CD4-positive, alpha-beta T cell treated with Interleukin-6 at 100 ng/mL for 8 hours (primary cell): ENCODE measurements at places on chromosomes 12 and 14.

- DNase-seq = no peak
Observed at GRCh38 chr12:132493482-132494178, 3.7 kb downstream of the FBRSL1 start.

GRCh38 chr12:124006846-124007713, 34.1 kb downstream of the ZNF664 start:
- DNase-seq = no peak

DNA sequence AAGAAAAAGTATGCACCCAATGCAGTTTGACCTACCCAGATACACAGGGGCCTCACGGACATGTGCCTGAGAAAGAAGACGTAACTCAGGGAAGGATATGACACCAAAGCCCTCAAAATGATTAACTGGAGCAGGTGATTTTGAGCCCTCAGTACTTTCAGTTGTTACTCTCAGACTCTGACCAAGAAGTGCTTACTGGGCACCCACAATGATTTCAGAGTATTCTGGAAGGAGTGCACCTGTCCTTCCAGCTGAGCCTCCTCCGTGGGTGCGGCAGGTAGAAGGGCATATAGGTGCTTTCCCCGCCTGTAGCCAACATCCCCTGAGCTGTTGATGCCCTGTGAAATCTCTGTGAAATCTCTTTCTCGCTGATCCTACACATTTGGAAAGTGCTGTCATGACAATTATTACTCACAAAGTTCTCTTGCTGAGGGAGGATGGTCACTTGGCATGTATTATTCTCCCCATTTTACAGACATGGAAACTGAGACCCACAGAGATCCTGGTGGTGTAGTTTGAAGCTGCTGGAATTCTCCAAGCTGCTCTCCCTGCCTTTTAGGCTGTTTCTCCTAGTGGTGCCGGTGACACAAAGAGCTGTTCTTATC, 154.3 kb upstream of the CCND2 start:
- DNase-seq = peak; percentile 16

DNA sequence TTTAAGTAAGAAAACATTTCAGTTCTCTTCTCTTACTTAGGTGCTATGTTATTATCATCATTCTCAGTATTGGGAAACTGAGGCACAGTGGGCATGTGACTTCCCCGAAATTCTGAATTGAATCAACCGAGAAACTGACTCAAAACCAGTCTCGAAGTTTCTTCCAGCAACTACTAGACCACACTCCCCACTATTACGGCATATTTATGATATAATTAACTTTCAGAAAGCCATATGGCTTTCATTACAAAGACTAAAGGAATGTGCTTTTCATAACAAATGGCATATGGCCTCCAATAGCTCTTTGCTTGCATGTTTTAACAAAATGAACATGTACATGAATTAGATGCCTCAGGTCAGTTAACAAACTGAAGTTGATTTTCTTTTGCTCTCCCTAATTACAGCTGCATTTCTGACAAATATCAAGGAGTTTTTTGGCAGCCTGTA, 182.9 kb upstream of the SLC38A2 start:
- DNase-seq = no peak

DNA sequence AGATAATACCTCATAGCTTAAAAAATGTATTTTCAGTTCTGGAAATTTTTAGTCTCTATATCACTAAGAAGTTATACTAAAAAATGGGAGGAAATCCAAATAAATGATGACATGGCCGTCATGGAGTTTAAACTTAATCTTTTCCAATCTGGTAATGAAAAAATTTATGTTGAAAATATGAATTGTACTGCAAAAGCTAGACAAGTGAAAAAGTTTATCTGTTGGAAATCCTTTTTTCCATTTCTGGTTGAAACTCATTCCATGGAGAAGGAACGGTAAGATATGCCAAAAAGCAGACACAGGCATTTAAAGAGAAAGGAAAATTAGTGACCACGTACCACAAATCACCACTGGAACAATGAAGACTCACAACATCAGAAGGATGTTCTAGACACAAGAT, 314.2 kb upstream of the PRICKLE1 start:
- DNase-seq = no peak
